Activated T-helper 2 cell treated with anti-CD3 and anti-CD28 coated beads, Interferon-gamma antibody, Interleukin-2, Interleukin-4, amounts not matched to agents 10 μg/mL and 5 μg/mL and 100 μg/mL, durations not matched to agents 14 hours and 24 hours and 36 hours (primary cell): ENCODE measurements at places on chromosomes 7 and 10. TPM values are rescaled to one million over a fixed set of nuclear protein-coding genes. Genes with fewer than 3 reads are reported as not detected.

DNA sequence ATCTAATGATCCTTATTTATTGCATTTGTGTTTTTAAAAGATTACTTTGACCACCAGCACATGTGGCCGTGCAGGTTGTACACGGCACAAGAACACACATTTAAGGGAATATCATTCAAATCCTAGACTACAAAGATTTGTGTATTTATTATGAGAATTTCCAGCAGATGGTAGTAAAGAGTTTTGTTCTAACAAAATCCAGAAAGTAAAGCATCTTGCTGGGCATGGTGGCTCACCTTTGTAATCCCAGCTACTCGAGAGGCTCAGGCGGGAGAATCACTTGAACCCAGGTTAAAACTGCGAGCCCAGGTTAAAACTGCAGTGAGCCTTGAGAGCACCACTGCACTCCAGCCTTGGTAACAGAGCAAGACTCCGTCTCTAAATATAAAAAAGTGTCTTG lies 31.5 kb downstream of the MACROH2A2 start:
- H3K27ac ChIP-seq, result no peak overlapping the region
- no peak for DNase-seq
- H3K36me3 ChIP-seq, result no peaks in the 10 kb centered on the region
- peaks cover 8% of the 10 kb centered on the region for H3K27me3 ChIP-seq

The PPP1R3A gene
- total RNA-seq, result not detected in 2 replicates

The DYNC1I1 gene
- total RNA-seq, result not detected in 2 replicates

The HMX2 gene
- total RNA-seq, result not detected in 2 replicates

The COBL gene
- total RNA-seq, result not detected in 2 replicates

- peaks cover 26% of the 10 kb centered on the region for H3K36me3 ChIP-seq
- H3K27me3 ChIP-seq, result peaks cover 13% of the 10 kb centered on the region
Measured at GRCh38 chr10:118725886-118726500, 28.8 kb downstream of the CACUL1 start.

- no peaks in the 10 kb centered on the region for H3K4me1 ChIP-seq
- no peak for DNase-seq
- no peak overlapping the region for H3K4me3 ChIP-seq
- H3K36me3 ChIP-seq, result no peaks in the 10 kb centered on the region
Measured at GRCh38 chr7:51054231-51054630, 262.4 kb downstream of the COBL start.

The ARHGEF35 gene
- total RNA-seq, result 3.6 and 4.1 TPM in 2 replicates

The UBE2D1 gene
- 14.8 and 14.9 TPM in 2 replicates for total RNA-seq

DNA sequence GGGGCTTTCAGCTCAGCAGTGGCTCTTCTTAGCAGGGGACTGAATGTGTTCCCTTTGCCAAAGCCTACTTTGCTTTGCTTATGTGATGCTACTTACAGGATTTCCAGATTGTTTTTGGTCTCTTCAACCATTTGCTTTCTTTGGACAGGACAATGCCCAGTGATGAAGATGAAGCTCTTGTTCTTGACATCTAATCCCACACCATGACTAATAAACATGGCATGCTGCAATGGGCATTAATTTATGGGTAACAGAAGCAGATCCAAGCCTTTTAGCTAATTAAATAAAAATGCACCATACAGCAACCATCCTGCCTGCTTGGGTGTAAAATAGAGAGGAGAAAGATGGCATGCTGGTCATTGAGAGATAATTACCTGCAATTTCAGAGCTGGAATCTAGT lies 175.5 kb upstream of the ITGB1 start:
- H3K27me3 ChIP-seq, result no peaks in the 10 kb centered on the region
- H3K36me3 ChIP-seq, result peaks cover 3% of the 10 kb centered on the region
- peak overlapping the region; percentile 84 for H3K27ac ChIP-seq
- no peak for DNase-seq
- peaks cover 71% of the 10 kb centered on the region for H3K4me1 ChIP-seq

The RBP3 gene
- not detected in 2 replicates for total RNA-seq

DNA sequence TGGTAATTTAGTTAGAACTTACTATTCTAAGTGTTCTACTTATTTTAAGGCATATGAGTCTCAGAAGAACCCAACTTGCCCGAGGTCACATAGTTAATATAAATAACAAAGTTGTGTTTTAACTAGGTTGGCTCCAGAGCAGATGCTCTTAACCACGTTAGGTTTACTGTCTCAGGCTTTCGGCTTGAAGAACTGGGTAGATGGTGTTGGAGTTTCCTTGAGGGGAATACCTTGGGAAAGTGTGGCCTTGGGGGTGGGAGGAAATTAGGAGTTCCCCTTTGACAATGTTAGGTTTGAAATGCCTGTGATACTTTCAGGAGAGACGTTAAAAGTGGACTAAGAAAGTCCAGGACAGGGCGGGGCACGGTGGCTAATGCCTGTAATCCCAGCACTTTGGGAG lies 9.6 kb downstream of the ZNF398 start:
- no peak overlapping the region for H3K4me3 ChIP-seq
- H3K27ac ChIP-seq, result no peak overlapping the region
- H3K36me3 ChIP-seq, result peaks cover 65% of the 10 kb centered on the region
- no peaks in the 10 kb centered on the region for H3K27me3 ChIP-seq
- DNase-seq, result no peak

DNA sequence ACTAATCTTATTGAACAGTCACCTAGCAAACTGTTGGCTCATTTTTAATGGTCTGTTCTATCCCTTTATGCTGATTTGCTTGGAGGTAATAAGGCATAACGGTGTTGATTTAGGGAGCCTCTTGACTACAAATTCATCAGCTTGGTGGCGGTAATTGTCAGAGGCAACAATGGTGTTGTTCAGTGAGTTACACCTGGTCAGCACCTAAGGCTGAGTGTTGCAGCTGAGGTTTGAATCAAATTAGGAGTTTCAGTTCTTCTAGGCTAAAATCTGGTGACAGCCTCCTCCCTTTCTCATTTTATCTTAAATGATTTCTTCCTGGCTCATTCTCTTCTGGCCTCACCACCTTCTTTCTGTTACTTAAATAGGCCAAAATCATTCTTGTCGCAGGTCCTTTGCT lies 42.3 kb upstream of the SP8 start:
- no peaks in the 10 kb centered on the region for H3K36me3 ChIP-seq
- H3K27me3 ChIP-seq, result no peaks in the 10 kb centered on the region
- no peak overlapping the region for H3K27ac ChIP-seq
- no peaks in the 10 kb centered on the region for H3K4me1 ChIP-seq
- no peak overlapping the region for H3K4me3 ChIP-seq

The GCK gene
- 1.8 and 2.3 TPM in 2 replicates for total RNA-seq

DNA sequence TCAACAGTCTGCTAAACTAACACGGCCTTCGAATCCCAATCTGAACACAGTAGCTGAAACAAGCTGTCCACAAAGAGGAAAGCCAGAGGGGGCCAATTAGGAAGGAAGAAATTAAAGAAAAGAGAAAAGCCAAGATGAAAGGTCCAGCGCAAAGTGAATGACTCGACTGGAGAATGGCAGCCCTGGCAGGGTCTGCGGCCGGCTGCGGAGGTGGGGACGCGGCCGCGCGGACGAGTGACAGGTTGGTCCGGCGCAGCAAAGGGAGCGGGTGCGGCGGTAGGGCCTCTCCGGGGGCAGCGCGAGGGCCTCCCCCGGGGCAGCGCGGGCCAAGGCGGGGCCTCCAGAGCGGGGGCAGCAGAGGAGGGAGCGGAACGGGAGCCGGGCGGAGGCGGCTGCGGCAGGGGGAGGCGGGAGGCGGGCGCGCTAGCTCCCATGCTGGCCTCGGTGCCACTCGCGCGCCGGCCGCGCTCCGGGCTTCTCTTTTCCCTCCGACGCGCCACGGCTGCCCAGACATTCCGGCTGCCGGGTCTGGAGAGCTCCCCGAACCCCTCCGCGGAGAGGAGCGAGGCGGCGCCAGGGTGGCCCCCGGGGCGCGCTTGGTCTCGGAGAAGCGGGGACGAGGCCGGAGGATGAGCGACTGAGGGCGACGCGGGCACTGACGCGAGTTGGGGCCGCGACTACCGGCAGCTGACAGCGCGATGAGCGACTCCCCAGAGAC lies at the start of gene VWC2:
Gene VWC2, plus strand, starts transcription at position 421 of the 718 bp plus-strand sequence. CDS start 1,798 bp downstream, outside the sequence.
- DNase-seq, result no peak
- no peaks in the 10 kb centered on the region for H3K36me3 ChIP-seq
- peaks cover 4% of the 10 kb centered on the region for H3K4me1 ChIP-seq
- no peak within 1 kb of the TSS for H3K27ac ChIP-seq
- H3K4me3 ChIP-seq, result no peak within 1 kb of the TSS

The CNPY1 gene
- not detected in 2 replicates for total RNA-seq

GRCh38 chr10:116990276-116990800 lies 14.6 kb downstream of the SHTN1 start:
- H3K27me3 ChIP-seq, result no peaks in the 10 kb centered on the region
- no peaks in the 10 kb centered on the region for H3K36me3 ChIP-seq
- no peaks in the 10 kb centered on the region for H3K4me1 ChIP-seq
- no peak overlapping the region for H3K4me3 ChIP-seq
- no peak for DNase-seq

DNA sequence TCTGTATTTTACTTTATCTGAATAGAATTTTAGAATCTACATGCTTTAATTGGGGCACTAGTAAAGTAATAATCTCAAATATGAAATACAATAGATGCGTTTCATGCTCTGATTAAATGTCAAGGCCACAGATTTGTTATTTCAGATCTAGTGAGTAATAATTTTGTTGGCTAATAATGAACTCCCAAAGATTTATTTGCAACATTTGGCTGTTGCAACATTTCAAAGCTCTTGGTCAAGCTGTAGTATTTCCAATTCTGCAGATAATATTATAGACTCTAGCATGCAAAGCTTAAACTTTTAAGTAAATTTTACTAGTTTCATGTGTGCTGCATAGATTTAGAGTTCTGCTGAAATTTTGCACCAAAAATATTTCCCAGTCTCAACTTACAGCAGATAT lies 16.7 kb downstream of the LRRN3 start:
- H3K4me1 ChIP-seq, result peaks cover 60% of the 10 kb centered on the region
- H3K27ac ChIP-seq, result no peak overlapping the region
- peaks cover 82% of the 10 kb centered on the region for H3K36me3 ChIP-seq
- no peak for DNase-seq
- H3K27me3 ChIP-seq, result no peaks in the 10 kb centered on the region

GRCh38 chr10:65550761-65551160 lies 1375.1 kb upstream of the LRRTM3 start:
- H3K27ac ChIP-seq, result no peak overlapping the region
- no peak for DNase-seq
- H3K36me3 ChIP-seq, result no peaks in the 10 kb centered on the region
- H3K4me1 ChIP-seq, result no peaks in the 10 kb centered on the region

- H3K27ac ChIP-seq, result no peak overlapping the region
- H3K27me3 ChIP-seq, result no peaks in the 10 kb centered on the region
- no peaks in the 10 kb centered on the region for H3K36me3 ChIP-seq
- no peaks in the 10 kb centered on the region for H3K4me1 ChIP-seq
Measured at GRCh38 chr10:107490389-107490788, 325.9 kb upstream of the SORCS1 start.

DNA sequence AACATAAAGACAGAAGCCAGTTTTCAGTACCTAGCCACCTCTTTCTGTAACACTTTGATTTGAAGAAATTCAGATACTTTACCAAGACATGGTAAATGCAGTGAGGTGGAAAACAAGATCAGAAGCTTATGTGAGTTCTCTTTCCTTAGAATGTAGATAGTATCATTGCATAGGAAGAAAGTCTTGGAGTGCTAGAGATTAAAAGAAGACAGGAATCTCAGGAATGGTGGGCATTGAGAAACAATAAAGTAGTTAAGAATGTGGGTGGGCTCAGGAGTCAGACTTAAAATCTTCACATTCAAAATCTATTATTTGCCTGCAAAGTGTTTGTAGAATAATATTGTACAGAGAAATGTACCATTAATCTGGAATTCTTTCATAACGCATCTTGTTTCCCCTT lies 58.9 kb downstream of the POLL start:
- peaks cover 4% of the 10 kb centered on the region for H3K4me1 ChIP-seq
- DNase-seq, result no peak
- no peaks in the 10 kb centered on the region for H3K27me3 ChIP-seq
- no peak overlapping the region for H3K4me3 ChIP-seq
- peaks cover 9% of the 10 kb centered on the region for H3K36me3 ChIP-seq
- no peak overlapping the region for H3K27ac ChIP-seq

The SLC39A12 gene
- total RNA-seq, result not detected in 2 replicates

The GPER1 gene
- total RNA-seq, result 0.37 and 0.46 TPM in 2 replicates

The EBF3 gene
- not detected in 2 replicates for total RNA-seq

GRCh38 chr10:46250481-46250880 lies 36.3 kb upstream of the ANTXRL start:
- H3K36me3 ChIP-seq, result peaks cover 4% of the 10 kb centered on the region
- no peak overlapping the region for H3K4me3 ChIP-seq
- no peaks in the 10 kb centered on the region for H3K4me1 ChIP-seq
- no peaks in the 10 kb centered on the region for H3K27me3 ChIP-seq

DNA sequence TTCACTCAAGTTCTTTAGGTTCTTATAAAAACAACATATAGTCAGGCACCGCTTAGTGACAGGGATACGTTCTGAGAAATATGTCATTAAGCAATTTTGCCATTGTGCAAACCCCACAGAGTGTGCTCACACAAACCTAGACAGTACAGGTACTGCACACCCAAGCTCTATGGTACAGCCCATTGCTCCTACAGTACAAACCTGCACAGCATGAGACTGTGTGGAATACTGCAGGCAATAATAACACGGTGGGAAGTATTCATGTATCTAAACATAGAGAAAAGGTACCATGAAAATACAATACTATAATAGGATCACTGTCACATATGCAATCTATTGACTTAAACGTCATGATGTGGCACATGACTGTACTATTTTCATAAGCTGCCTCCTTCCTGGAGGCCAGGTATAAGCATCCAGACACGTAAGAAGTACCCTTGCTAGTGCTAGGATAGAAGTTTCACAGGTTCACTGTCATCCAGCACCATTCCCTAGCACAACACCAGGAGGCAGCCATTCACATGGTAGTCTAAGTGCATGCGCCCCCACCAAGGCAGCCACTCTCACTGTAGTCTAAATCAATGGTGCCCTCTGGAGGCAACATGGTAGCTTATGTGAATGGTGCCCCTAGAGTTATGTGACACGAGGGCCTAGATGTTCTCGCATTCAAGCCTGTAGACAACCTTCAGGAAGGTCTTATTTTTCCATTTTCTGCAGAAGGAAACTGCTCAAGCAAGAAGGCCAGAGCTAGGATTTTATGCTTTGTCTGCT lies 98.5 kb downstream of the ARHGAP22 start:
- peaks cover 2% of the 10 kb centered on the region for H3K27me3 ChIP-seq
- DNase-seq, result no peak
- no peak overlapping the region for H3K4me3 ChIP-seq
- no peaks in the 10 kb centered on the region for H3K36me3 ChIP-seq
- H3K27ac ChIP-seq, result no peak overlapping the region
- H3K4me1 ChIP-seq, result no peaks in the 10 kb centered on the region

DNA sequence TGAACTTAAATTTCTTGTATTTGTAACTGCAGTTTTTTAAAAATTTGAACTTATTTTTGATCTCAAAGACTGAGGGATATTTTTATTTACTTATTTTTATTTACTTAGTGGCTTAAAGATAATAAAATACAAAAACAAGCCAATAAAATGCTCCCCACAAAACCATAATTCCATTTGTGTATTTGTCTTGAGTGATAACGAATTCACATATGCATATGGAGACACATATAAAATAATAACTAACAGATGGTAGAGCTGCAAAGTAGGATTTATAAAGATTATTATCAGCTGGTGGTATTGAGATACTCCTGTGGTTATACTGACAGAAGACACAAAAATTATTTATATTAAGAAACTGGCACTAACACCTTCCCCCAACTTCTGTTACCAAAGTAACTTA lies 90.2 kb upstream of the RPA3 start:
- H3K36me3 ChIP-seq, result peaks cover 4% of the 10 kb centered on the region
- H3K4me3 ChIP-seq, result no peak overlapping the region
- no peak overlapping the region for H3K27ac ChIP-seq
